Posterior cingulate gyrus (tissue), 11 donors: ENCODE measurements at places on chromosomes 1 and 21.

DNA sequence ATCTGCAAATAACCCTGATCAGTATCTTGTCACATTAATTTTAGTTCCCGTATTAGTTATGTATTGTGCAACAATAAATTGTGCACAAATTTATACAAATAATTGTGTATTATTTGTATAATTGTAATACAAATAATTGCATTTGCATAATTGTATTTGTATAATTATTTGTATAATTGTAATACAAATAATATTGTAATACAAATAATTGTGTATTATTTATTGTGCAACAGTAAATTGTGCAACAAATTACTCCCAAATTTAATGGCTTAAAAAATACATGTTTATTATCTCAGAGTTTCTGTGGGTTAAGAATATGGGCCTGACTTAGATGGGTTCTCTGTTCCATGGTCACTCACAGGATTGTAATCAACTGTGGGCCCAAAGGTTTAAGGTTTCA is 86.2 kb upstream of the SAMSN1 start:
- DNase-seq, result no peak

GRCh38 chr1:192550922-192551534 is 24.5 kb upstream of the RGS1 start:
- no peak for DNase-seq

- DNase-seq, result no peak
These were observed 37.5 kb downstream of the SPTA1 start for GRCh38 chr1:158649052-158649451.

GRCh38 chr1:9653210-9653490 is 1.6 kb downstream of the PIK3CD start:
- no peak for DNase-seq

- DNase-seq, result no peak
These were observed 1.8 kb downstream of the SH2D5 start for GRCh38 chr1:20730690-20731056.

- DNase-seq, result no peak
These were observed 18.3 kb upstream of the IFNGR2 start for GRCh38 chr21:33384841-33385331.

- no peak for DNase-seq
These were observed 30.7 kb upstream of the RRP15 start for GRCh38 chr1:218254296-218254946.

DNA sequence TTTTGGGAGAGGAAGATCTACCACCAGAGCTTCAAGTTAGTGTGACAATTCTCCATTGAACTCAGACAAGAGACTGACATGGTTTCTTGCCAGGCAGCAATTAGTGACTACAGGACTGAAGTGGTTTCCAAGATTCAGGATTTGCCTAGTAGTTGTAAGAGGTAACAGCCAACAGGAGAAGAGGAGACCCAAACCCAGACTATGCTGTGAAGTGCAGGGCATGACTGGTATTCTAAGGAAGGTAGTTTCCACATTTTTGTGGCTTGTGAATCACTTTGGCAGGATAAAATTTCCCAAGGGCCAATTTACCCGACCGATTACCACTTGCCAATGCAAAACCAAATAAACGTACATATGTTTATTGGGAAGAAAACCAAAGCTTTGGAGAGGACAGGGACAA is 14.7 kb upstream of the RAP1A start:
- no peak for DNase-seq

DNA sequence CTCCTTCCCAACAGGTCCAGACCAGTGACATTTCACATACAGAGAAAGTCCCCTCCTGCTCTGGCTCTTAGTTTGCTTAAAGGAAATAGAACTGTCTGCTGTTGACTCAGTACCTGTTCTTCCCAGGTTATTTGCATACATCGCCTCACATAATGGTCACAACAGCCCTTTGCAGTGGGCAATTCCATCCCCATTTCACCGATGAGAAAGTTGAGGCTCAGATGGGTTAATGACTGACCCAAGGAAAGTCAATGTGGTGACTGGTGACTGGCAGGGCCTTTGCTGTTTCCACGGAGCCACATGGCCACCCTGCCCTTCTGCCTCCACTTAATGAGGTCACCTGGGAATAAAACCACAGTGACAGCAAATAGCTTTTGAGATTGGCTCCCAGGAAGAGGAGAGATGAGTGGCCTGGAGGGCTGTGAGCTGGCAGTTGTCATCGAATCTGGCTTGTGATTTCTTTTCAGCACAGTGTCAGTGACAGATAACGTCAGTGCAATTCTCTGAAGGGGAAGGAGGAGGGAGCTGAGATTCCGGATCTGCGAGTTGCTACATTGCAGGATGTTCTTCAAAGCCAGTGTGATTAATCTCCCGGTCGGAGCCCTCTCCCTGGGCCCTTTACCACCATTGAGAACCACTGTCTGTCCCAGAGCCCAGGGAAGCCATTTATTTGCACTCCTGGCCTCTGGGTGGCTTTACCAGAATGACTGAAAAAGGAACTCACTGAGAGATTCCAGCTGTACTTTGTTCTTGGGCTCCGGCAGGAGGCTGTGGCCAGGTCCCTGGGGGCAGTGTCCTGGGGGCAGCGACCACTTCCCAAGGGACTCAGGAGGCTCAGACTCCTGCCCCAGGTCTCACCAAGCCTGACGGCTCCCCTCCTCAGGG is 117.2 kb downstream of the CNIH3 start:
- DNase-seq, result no peak

GRCh38 chr1:16625497-16626408 is 12.4 kb upstream of the NBPF1 start:
- peak; percentile 17 for DNase-seq

DNA sequence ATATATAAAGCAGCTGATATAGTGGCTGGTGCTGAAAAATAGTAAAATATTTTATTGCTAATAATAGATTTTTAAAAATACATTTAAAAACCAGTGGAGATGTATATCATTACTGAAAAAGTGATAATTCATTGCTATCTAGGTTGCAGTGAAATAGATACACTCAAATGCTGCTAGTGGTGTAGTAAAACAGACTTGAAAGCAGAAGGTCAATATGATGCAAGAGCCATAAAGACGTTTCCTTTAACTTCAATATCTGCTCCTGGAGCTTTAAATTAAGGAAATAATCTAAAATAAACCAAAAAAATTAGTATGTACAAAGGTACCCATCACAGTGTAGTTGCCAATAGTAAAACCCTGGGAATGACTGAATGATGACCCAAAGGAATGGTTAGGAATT is 26.2 kb downstream of the RHEX start:
- DNase-seq, result no peak

- DNase-seq, result no peak
These were observed 52.1 kb upstream of the AKT3 start for GRCh38 chr1:243902100-243902499.

DNA sequence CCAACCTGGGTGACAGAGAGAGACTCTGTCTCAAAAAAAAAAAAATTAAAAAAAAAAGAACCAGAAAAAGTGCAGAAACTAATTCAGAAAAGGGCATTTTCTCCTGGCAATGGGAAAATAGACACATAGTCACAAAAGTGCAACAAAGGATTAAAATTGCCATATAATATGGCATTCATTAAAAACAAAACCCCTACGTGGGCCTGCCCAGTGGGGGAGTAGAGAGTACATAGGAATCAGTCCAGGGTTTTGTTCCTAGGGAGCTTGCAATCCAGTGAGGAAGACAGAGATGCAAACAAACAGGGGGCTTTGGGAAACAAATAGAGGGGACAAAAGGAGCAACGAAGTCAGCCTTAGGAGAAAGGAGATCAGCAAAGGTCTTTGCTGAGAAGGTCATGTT is 4.5 kb upstream of the TRABD2B start:
- DNase-seq, result no peak
